NCI-H774 (cell line): ENCODE measurements at places on chromosomes 3 and 15.

- DNase-seq, result no peak
Observed at GRCh38 chr3:123524981-123525380, 59.9 kb downstream of the HACD2 start.

DNA sequence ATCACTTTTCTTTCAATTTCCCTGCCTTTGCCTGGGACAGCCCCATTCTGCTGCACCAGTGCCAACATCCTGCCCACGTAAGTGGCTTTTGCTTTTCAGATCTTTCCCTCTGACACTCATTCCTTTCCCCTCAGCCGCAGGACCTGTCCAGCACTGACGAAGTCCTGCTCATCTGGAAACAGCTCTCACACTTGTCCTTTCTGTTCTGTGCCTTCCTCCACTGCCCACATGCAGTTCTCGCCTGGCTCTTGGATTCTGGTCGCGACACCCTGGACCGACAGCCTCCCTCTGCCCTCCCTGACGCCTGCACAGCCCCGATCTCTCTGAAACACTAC, 99.7 kb downstream of the ADCY5 start:
- DNase-seq, result no peak

DNA sequence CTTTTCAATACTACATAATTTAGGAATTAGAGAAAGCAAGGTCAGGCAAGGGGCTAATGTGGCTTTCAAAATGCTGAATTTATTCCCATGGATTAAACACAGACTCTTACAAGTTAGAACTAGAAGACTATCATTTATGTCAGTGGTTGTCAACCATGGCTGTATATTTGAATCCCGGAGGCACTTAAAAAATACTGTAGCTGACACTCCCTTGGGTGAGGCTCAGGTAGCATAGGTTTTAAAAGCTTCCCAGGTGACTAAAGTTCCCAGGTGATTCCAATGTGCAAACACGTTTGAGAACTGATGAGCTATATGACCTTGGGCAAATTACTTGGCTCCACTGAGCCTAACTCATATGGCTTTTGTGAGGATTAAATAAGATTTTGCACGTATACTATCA, 29.6 kb downstream of the AAGAB start:
- no peak for DNase-seq

- peak; percentile 71 for DNase-seq
Observed at GRCh38 chr3:138417559-138417982, 16.8 kb upstream of the ESYT3 start.

DNA sequence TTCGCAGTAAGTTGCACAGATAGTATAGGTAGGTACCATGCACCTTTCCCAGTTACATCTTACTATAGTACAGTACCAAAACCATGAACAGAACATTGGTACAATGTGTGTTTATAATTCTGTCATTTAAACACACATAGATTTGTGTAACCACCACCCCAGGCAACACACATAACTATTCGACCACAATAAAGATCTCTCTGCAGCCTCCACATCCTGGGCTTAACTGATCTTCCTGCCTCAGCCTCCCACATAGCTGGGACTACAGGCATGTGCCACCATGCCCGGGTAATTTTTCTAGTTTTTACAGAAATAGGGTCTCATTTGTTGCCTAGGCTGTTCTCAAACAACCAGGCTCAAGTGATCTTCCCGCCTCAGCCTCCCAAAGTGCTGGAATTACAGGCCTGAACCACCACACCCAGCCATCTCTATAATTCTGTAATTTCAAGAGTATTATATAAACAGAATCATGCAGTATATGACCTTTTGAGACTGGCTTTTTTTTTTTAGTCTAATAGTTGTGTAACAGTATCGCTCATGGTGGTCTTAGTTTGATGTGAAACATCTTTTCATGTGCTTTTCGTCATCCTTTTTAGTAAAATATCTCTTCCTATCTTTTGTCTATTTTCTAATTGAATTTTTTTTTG, 13.3 kb upstream of the TMF1 start:
- DNase-seq, result no peak

DNA sequence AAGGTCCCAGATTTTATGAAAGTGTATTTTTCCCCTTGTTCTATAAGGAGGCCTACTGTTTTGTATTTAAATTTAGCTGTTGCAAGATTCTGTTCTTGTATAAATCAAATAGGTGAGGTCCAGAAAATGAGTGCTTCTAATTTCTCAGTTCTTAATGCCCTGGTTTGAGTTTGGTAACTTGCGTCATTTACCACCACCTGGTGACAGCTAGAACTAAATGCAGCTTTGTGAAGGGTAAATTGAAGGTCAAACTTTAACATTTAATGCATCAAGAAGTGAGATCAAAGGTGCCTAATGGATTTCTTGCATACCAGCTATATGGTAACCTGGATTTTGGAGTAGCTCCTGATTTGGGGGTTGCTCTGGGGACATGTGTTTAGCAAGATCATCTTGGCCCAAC, 50.7 kb upstream of the POLR2M start:
- no peak for DNase-seq

- DNase-seq, result no peak
Observed at GRCh38 chr3:50675179-50676030, 678 bp downstream of the DOCK3 start.

GRCh38 chr3:109155828-109156227, 19.3 kb downstream of the C3orf85 start:
- DNase-seq, result no peak

GRCh38 chr3:46466273-46466672, 1.6 kb upstream of the LTF start:
- DNase-seq, result no peak

DNA sequence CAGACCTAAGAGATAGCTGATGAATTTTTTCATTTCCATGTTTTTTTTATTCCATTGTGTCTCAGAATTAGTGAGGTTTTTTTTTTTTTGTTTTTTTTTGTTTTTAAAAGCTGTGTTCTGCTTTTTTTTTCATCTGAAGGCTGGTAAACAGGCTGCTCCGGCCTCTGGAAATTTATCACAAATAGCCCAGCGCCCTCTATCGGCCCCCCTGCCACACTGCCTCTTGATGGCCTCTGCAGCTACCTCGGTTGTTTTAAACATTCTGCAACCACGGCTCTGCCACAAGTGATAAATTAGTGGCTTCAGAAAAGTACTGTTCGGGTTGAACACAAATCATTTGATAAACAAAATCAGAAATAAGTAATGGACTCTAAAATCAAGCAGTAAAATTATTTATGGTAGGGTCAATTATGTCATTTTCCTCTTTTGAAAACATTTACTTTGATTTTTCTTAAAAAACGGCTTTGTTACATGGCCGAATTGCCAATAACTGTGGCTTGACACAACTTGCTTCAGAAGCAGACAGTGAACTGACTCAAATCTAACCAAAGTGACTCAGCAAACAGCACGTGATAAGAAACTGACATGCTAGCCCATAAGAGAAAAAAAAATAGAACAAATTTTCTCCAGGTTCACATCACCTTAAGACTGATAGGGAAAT, 87.8 kb downstream of the RSL24D1 start:
- DNase-seq, result peak; percentile 28

- DNase-seq, result peak; percentile 46
Observed at GRCh38 chr15:36178303-36178633, 401.2 kb upstream of the CDIN1 start.

GRCh38 chr3:141684758-141685157, 53.3 kb upstream of the RNF7 start:
- DNase-seq, result no peak

- no peak for DNase-seq
Observed at GRCh38 chr15:77862651-77863104, 214.8 kb downstream of the TBC1D2B start.
